ENCODE measurements at places on chromosomes 3 and 15.

GRCh38 chr15:31276596-31277298 is 49.9 kb upstream of the KLF13 start:
- peak; percentile 68 for DNase-seq

DNA sequence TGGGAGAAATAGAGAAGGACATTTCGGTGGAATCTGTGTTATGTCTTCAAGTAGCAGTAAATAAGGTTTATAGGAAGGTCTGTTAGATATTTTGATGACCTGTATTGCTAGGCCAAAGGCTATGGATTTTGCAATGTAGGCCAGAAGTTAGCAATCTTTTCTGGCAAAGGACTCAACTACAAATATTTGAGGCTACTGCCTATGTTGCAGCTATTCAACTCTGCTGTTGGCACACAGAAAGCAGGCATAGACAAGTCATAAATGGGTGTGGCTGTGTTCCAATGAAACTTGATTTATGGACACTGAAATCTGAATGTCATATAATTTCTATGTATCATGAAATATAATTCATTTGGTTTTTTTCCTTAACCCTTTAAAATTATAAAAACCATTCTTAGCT is 438.7 kb upstream of the C2CD4B start:
- DNase-seq = no peak

- no peak for DNase-seq
These were observed 82.0 kb downstream of the MBNL1 start for GRCh38 chr3:152350776-152351175.

DNA sequence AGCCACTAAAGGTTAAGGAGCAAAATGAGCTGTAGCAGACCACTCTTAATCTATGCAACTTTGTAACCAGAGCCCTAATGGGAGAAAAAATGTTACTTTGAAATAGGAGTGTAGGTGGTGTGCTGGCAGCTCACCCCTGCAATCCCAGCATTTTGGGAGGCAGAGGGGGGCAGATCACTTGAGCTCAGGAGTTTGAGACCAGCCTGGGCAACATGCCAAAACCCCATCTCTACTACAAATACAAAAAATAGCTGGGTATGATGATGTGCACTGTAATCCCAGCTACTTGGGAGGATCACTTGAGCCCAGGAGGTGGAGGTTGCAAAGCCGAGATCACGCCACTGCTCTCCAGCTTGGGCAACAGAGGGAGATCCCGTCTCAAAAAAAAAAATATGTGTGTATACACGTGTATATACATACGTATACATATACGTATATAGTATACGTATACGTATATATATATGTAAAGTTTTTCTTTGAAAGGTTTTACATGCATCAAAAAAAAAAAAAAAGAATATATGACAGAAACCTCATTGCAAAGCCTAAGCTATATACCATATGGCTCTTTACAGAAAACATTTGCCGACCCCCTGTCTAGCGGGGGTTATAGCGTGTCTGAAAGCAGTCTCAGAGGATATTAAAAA is 15.7 kb downstream of the CAPN7 start:
- DNase-seq = no peak

- no peak for DNase-seq
These were observed 77.9 kb upstream of the IGSF10 start for GRCh38 chr3:151538456-151539393.

GRCh38 chr3:54192026-54192425 is 69.7 kb downstream of the CACNA2D3 start:
- peak; percentile 37 for DNase-seq

DNA sequence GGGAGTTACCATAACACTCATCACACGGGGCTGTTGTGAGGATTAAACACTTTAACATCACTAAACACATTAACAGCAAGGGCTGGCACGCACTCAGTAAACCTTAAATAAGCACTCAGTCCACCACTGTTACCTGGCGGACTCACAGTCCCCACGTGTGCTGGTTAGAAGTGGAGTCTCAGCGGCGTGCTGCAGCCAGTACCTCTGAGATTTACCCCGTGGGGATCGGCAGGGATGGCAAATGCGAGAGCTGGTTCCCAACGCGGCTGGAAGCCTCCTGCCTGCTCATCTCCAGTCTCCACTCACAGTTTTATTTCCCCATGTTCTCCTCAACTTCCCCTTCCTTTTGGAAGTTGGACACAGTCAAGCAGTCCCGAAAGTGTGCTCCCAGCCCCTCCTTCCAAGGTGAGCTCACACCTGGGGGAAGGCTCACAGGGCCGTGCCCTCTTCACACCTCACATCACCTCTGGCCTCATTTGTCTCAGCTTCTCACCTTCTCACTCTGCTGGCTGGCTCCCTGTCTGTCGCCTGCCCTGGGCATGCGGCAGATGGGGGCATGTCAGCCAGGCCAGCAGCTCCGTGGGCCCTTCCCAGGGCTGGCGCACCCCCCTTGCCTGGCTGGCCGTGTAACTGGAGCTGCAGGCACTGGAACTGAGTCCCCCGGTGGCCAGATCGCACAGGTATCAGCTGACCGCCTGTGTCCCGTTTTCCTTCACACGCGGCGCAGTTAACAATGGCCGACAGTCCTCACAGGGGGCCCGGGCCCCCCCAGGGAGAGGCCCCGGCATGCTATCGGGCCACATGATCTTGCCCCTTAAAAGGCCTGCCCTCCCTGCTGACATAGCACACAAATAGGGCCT is 87.1 kb downstream of the WNT7A start:
- no peak for DNase-seq

DNA sequence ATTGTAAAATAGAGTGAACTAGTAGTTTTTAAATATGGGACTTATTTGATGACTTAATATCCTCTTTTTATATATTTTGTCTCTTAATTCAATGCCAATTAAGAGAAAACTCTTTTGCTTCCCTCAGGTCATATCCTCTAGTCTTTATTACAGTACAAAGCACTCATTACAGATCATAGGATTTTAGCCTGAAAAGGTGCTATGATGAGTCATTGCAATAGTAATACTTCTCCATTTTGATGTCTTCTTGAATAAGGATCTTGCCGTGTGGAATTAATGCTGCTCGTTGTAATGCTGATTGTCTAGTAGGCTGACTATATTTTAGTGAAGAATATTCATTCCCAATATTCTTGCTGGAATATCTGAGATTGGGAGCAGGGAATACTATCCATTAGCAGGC is 612.2 kb upstream of the GOLIM4 start:
- no peak for DNase-seq

- no peak for DNase-seq
These were observed 5.5 kb downstream of the CDAN1 start for GRCh38 chr15:42731461-42731860.

GRCh38 chr3:107581230-107581629 is 58.5 kb downstream of the BBX start:
- no peak for DNase-seq

DNA sequence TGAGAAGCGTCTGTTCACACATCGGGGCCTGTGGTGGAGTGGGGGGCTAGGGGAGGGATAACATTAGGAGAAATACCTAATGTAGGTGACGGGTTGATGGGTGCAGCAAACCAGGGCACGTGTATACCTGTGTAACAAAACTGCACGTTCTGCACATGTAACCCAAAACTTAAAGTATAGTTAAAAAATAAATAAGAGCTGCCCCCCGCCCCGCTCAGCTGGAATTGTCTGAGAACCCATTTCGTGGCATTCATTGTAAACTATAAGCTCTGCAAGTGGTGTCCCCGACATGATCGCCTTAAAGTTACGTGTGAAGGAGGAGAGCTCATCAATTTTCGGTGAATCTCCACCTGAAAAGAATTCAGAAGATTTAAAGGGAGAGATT is 7.3 kb upstream of the LIPH start:
- DNase-seq = no peak

DNA sequence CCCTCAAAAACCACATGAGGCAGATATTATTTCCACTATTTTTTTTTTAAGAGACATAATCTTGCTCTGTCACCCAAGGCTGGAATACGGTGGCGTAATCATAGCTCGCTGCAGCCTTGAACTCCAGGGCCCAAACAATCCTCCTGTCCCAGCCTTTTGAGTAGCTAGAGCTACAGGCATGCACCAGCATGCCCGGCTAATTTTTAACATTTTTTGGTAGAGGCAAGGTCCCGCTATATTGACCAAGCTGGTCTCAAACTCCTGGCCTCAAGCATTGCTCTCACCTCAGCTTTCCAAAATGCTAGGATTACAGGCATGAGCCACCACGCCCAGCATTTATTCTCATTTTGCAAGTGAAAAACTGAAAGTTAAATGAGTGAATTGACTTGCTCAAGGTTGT is 50.8 kb upstream of the PIAS1 start:
- DNase-seq = no peak

- no peak for DNase-seq
These were observed 95.6 kb upstream of the TOPAZ1 start for GRCh38 chr3:44146073-44146472.

- DNase-seq = no peak
These were observed 13.2 kb upstream of the GNB4 start for GRCh38 chr3:179464323-179465092.

DNA sequence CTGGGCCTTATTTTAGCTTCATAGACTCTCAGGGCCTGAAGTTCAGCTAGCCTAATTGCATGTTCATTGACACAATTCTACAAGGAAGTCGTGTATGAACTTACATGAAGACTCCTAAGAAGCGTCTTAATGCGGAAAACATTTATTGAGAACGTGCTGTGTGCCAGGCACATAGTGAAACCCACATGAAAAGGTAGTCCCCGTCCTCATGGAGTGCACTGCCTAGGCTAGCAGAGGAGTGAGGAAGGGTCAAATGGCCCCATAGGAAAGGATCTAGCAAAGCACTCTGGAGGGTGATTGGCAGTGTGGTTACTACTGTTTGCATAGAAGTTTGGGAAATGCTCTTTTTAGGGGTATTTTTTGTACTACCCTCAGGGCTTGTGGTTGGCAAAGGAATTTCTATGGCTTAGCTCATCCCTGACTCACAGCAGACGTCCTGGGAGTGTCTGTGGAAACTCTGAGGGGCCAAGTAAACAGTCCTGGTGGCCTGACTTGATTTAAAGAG is 854 bp upstream of the NPTN start:
- no peak for DNase-seq

- DNase-seq = peak; percentile 25
These were observed 7.3 kb downstream of the GRIP2 start for GRCh38 chr3:14532691-14533456.

DNA sequence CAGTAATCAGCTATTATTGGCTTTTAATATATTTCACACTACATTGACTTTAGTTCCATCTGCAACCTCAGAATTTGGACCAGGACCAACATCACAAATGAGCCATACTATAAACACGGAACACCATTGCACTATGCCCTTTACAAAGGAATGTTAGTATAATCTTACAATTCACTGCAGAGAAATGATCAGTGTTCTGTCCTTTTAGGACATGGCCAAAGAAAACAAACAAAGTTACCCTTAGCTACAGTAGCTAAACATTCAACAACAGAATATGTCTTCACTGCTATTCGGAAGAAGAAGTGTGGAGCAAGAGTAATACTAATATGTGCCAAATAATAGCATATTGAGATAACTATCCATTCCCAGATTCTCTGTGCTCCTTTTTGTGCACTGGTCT is 90.4 kb downstream of the NAALADL2 start:
- no peak for DNase-seq

DNA sequence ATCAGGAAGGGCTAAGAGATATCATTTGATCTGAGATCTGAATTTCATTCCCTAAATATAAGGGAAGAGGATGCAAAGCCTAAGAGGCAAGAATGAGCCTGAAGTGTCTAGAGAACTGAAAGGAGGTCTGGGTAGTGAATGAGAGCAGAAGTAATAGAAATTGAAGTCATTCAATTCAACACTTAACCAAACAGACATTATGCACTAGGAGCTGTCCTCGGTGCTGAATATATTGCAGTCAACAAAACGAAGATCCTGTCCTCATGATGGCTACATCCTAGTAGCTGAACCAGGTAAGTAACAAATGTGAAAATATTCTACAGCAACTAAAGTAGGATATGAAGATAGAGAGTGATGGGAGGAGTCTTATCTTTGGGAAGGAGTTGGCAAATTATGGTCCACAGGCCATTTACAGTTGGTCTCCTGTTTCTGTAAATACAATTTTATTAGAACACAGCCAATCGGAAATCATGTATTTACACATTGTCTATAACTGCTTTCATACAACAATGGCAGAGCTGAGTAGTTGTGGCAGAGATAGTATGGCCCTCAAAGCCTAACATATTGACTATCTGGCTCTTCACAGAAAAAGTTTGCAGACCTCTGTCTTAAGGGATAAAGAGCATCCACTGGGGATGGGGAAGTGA is 192.9 kb upstream of the CADPS start:
- DNase-seq = peak; percentile 44

GRCh38 chr3:65562447-65562846 is 476.3 kb downstream of the MAGI1 start:
- no peak for DNase-seq

DNA sequence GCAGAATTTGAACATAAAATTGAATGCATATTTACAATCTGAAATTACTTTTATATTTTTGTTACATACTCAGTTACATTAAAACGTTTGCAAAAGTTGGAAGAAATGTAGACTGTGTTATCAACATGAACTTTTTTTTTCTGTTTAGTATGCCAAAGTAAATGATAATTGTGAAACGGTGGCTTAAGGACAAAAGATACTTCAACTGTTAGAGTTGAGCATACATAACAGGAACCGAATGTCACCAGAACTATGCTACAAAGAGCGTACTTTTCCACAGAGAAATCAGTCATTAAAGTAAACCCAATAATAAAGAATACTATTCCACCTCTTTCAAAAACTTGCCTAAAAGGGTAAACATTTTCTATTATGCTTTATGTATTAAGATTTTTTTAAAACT is 14.3 kb upstream of the DHX36 start:
- DNase-seq = no peak

GRCh38 chr3:25592510-25592968 is 72.2 kb downstream of the TOP2B start:
- DNase-seq = no peak

GRCh38 chr3:136545664-136546268 is 206.4 kb downstream of the STAG1 start:
- no peak for DNase-seq

GRCh38 chr15:50881121-50882048 is 27.1 kb upstream of the AP4E1 start:
- no peak for DNase-seq

- DNase-seq = no peak
These were observed 157.9 kb downstream of the TLE3 start for GRCh38 chr15:69939513-69940440.

- DNase-seq = no peak
These were observed 82.9 kb downstream of the CHSY1 start for GRCh38 chr15:101168898-101169494.

GRCh38 chr3:129548104-129548965 is 5.4 kb downstream of the H1-8 start:
- no peak for DNase-seq

DNA sequence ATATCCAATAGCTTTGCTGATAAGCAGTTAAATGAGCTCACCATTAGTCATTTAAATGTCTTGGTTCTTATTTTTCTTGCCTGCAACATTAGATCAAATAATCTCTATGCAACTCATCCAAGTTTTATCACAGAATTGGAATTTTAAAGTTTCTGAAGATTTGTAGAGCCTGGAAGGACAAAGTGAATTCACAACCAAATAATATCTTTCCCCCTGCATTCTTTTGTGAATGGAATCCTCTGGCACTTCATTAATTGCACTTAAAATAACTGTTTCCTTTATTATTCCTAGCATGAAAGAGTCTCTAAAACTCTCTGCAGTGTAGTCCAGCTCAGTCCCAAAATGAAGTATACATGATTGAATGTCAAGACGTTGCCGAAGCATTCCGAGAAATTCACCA is 345.6 kb upstream of the TGFBR2 start:
- no peak for DNase-seq
